ENCODE measurements at places on chromosomes 6 and 20.

GRCh38 chr6:169930799-169931198 is 179.4 kb downstream of the ERMARD start:
- no peak for DNase-seq

- no peak for DNase-seq
These were observed 127.0 kb upstream of the STXBP5 start for GRCh38 chr6:147077251-147077650.

- DNase-seq: no peak
These were observed 35.7 kb upstream of the ADGRG6 start for GRCh38 chr6:142266060-142266459.

GRCh38 chr20:57473246-57474048 is 51.5 kb downstream of the CTCFL start:
- DNase-seq: no peak

DNA sequence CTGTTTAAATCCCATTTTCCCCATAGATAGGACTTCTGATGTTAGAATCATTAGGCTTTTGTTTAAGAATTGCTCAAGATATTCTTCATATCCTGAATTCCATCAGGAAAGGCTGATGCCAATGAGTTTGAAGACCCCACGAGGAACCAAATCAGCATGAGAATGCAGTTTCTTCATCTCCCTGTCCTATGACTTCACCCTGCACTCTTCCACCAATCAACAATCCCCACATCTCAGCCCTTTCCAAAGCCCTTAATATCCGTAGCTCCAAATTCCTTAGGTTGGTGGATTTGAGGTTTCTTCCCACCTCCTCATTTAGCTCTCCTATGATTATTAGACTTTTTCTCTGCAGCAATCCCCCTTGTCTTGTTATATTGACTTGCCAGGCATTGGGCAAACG is 88.3 kb upstream of the PRND start:
- no peak for DNase-seq

DNA sequence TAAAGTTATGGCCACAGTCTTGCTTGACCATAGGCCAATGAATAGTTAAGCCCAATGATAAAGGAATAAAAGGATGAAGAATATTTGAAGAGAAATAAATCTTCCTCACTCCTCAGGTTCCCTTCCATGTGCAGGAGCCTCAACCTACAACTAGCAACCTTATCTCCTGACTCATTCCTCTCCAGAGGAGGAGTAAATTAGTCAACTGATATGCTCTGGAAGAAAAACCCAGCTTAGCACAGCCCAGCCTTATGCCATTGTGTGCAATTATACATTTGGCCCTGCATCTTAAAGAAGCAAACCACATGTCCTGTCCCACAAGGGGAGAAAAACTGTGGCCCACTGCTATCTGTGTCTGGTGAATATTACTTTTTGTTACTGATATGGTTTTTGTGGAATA is 82.1 kb downstream of the PHIP start:
- no peak for DNase-seq

- no peak for DNase-seq
These were observed 16.8 kb upstream of the AKIRIN2 start for GRCh38 chr6:87718662-87719433.

DNA sequence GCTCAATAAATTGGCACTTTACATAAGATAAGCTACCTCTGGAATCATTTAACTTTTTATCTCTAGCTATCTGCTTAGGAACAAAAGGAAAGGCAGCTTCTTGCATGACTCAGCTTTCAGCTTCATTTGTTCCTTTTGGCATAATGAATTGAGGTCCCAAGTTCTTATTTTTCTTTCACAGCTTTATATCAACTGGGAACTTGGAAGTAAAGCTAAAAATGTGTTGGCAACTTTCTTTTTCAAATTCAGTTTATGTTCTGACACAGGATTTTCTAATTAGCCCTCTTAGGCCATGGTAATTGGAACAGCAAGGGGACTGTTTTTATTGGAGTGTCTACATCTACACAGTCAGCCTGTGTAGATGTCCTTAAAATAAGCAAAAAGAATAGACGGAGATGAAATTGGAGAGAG is 55.2 kb upstream of the MRAP2 start:
- no peak for DNase-seq

- no peak for DNase-seq
These were observed 6.8 kb downstream of the GUCA1A start for GRCh38 chr6:42179945-42180313.

DNA sequence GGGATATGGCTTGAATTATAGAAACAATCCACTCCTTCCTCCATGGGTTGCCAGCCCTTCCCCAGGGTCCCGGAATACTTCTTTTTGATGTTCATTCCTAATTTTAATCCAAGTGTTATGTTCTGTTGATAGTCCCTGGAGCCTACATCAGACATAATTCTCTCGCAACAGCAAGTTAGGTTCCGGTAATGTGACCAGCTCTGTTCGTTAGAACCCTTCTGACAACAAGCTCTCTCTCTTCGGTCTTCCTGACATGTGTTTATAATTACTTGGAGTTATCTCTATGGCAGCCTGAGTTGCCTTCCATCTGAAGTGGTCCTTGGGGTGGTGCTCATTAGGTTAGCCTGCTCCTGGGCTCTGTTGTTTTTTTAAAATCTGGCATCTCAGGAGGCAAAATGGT is 506.9 kb upstream of the JARID2 start:
- DNase-seq: no peak

Data from CD8-positive, alpha-beta memory T cell (primary cell).